ENCODE measurements at places on chromosomes 1 and 21. TPM values are rescaled to one million over a fixed set of nuclear protein-coding genes. Genes with fewer than 3 reads are reported as not detected.

The TACSTD2 gene
- not detected for total RNA-seq

The ETV3L gene
- total RNA-seq = not detected

The FAM177B gene
- total RNA-seq = not detected

The HSD3B1 gene
- not detected for total RNA-seq

The LRRC3 gene
- total RNA-seq = 1.0 TPM

The C4BPA gene
- total RNA-seq = 0.55 TPM

The GPA33 gene
- total RNA-seq = not detected

The NGF gene
- total RNA-seq = 4.4 TPM

The BEND5 gene
- not detected for total RNA-seq

The SHISAL2A gene
- total RNA-seq = not detected

The MYOCOS gene
- total RNA-seq = not detected

The CYYR1 gene
- not detected for total RNA-seq

The HPCAL4 gene
- 0.28 TPM for total RNA-seq

The ATAD3C gene
- not detected for total RNA-seq

The CD48 gene
- not detected for total RNA-seq

The CREG1 gene
- total RNA-seq = 54.7 TPM

The CSF3R gene
- not detected for total RNA-seq

The C1orf167 gene
- total RNA-seq = not detected

The NKAIN1 gene
- 1.1 TPM for total RNA-seq

The RIPPLY3 gene
- total RNA-seq = 0.64 TPM

The CA14 gene
- not detected for total RNA-seq

The DENND2C gene
- total RNA-seq = 0.39 TPM

The MPL gene
- 0.31 TPM for total RNA-seq

The RIPK4 gene
- total RNA-seq = 13.4 TPM

The AGBL4 gene
- total RNA-seq = not detected

The C1QTNF12 gene
- 0.59 TPM for total RNA-seq

The LCE3A gene
- total RNA-seq = not detected

The NCAM2 gene
- not detected for total RNA-seq

The NCMAP gene
- not detected for total RNA-seq

The ST3GAL3 gene
- 2.0 TPM for total RNA-seq

The FCRL6 gene
- total RNA-seq = not detected

The DYRK1A gene
- total RNA-seq = 11.3 TPM

The CAPN9 gene
- not detected for total RNA-seq

The TMEM269 gene
- total RNA-seq = 0.18 TPM

The LCE1C gene
- not detected for total RNA-seq

The SLC30A2 gene
- total RNA-seq = not detected

The UQCRHL gene
- 5.8 TPM for total RNA-seq

The CD34 gene
- 0.17 TPM for total RNA-seq

The LRRC39 gene
- total RNA-seq = 0.05 TPM

The OR2M5 gene
- total RNA-seq = not detected

The SYT14 gene
- 0.10 TPM for total RNA-seq

The TRIM63 gene
- total RNA-seq = not detected

The SOAT1 gene
- 18.4 TPM for total RNA-seq

The LCE1F gene
- not detected for total RNA-seq

Measured in A549 treated with RU486 at 1 μM for 4 hours (cell line).